Activated T-cell treated with anti-CD3 and anti-CD28 coated beads, Interleukin-2, amount 50 U/mL, for 72 hours (primary cell): ENCODE measurements at places on chromosomes 13 and 19. TPM values are rescaled to one million over a fixed set of nuclear protein-coding genes. Genes with fewer than 3 reads are reported as not detected.

GRCh38 chr19:38718747-38719543, 25.3 kb downstream of the CAPN12 start:
- no peak for DNase-seq

DNA sequence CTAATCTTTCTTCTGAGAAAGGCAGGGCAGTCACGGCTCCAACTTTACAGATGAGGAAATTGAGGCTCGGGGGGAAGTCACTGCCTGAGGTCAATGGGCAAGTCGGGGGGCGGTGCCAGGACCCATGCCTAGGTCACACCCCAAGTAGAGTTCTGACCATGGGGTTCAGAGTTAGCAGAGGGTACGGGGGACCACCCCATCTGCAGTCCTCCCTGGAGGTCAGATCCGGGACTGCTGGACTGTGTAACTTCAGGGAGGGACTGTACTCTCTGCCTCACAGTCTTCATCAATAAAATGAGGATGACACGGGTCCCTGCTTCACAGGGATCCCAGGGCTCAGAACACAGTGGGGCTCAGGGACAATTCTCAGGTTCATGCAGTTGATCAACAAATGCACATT, 7.7 kb downstream of the SLC5A5 start:
- no peak for DNase-seq

GRCh38 chr13:110499621-110500281, 61.8 kb downstream of the RAB20 start:
- no peak for DNase-seq

GRCh38 chr13:47903836-47904235, 97.2 kb downstream of the SUCLA2 start:
- no peak for DNase-seq

DNA sequence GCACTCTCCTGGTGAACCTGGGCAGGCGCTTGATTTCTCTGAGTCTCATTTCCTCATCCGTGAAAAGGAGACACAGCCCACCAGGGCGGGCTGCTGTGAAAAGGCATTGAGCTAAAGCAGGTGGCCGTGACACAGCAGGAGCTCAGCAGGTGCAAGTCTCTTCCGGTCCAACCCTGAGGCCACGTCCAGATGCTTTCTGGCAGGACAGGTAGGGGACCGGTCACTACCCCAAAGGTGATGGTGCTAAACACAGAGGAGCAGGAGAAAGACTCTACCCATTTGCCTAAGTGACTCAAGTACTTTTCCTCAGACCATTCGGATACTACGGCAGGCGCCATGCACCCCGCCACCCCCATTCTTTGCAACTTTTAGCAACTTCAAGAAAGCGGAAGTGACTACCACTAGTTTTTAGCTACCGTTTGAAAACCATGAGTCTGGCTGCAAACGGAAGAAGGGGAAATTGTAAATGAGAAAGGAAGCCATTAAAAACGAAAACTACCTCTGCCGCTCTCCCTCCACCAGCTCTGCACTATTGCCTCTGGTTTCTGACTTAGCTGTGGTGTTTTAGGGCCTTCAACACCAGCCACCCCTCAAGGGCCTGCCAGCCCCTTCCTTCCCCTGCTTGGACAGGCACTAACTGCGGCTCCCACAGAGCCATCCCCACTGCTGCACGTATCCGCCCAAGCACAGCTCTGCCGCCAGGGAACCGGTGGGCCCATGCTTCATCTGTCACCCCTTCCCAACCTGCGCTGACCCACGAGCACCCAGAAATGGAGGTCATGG, 4.8 kb downstream of the PPP6R1 start:
- peak; percentile 68 for DNase-seq

DNA sequence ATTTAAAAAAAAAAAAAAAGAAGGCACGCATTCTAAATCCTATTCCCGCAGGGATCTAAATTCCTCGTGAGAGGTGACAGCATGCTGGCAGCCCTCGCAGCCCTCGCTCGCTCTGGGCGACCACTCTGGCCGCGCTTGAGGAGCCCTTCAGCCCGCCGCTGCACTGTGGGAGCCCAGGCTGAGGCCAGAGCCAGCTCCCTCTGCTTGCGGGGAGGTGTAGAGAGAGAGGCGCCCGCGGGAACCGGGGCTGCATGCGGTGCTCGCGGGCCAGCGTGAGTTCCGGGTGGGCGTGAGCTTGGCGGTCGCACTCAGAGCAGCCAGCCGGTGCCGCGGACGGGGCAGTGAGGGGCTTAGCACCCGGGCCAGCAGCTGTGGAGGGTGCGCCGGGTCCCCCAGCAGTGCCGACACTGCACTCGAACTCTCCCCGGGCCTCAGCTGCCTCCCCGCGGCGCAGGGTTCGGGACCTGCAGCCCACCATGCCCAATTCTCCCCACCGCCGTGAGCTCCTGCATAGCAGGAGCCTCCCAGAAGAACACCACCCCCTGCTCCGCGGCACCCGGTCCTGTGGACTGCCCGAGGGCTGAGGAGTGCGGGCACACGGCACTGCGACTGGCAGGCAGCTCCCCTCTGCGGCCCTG, 553.9 kb downstream of the LMO7 start:
- no peak for DNase-seq

GRCh38 chr13:93535251-93535650, 308.6 kb downstream of the GPC6 start:
- DNase-seq = no peak

DNA sequence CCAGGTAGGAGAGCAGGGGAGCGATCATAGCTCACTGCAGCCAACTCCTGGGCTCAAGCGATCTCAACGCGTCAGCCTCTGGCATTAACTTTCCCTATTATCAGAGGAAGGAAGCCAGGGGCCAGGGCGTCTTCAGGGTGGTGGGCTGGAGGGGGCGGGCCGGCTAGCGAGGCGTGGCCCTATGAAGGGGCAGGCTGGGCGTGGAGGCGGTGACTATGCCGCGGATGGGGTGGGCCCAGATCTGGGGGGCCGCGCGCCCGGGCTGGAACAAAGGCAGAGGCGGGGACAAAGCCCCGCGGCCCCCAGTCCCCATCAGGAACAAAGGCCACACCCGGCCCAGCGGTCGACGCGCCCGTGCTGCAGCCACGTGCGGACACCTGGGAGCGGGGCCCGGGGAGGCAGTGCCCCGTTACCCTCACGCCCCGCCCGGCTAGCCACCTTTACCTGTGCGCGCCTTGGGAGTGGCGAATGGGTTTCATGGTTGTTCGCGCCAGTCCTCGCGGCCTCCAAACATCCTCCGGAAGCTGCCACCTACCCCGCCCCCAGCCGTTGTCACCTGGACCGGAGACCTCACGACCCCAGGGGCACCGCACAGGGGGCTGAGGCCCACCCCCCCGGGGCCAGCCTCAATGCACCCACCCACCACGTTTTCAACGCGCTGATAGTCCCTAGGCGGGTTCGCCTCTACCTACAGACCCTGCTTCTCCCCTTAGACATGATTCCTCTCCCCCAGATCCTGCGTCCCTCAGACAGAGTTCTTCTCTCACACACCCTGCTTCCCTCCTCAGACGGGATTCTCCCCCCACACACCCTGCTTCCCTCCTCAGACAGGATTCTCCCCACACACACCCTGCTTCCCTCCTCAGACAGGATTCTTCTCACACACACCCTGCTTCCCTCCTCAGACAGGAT, 5.4 kb upstream of the TRIM28 start:
- DNase-seq = peak; percentile 67

The ZNF836 gene
- total RNA-seq = 18.2 TPM

The UCHL3 gene
- 32.3 TPM for total RNA-seq

The MUC16 gene
- total RNA-seq = not detected
